Endothelial cell (in vitro differentiated cells): ENCODE measurements at places on chromosomes 5 and 9. TPM values are rescaled to one million over a fixed set of nuclear protein-coding genes. Genes with fewer than 3 reads are reported as not detected.

The CBY3 gene
- total RNA-seq: not detected

The PCDHB4 gene
- total RNA-seq: 2.3 TPM

The PDE8B gene
- total RNA-seq: 7.8 TPM

The IL9 gene
- not detected for total RNA-seq

The PITX1 gene
- total RNA-seq: 0.87 TPM

The AMACR gene
- total RNA-seq: 29.3 TPM

The FAM221B gene
- not detected for total RNA-seq

The CDKN2B gene
- total RNA-seq: 1.8 TPM

The PHF24 gene
- 0.13 TPM for total RNA-seq

The MLANA gene
- total RNA-seq: not detected

The FAM120A gene
- 56.1 TPM for total RNA-seq

The CDKN2B-AS1 gene
- 0.36 TPM for total RNA-seq

The SAPCD2 gene
- total RNA-seq: 1.0 TPM

The IQGAP2 gene
- 43.4 TPM for total RNA-seq

The MIGA2 gene
- 32.9 TPM for total RNA-seq

The KIAA0825 gene
- total RNA-seq: 2.0 TPM

The HMGXB3 gene
- total RNA-seq: 55.7 TPM

The IFNK gene
- not detected for total RNA-seq

The SHOC1 gene
- total RNA-seq: not detected

The SIT1 gene
- total RNA-seq: not detected

The OR1J4 gene
- not detected for total RNA-seq

The PKD2L2 gene
- not detected for total RNA-seq

The HRCT1 gene
- 0.87 TPM for total RNA-seq

The PARP8 gene
- 13.6 TPM for total RNA-seq

The SPINK7 gene
- total RNA-seq: not detected
